ENCODE measurements at places on chromosomes 4 and X.

DNA sequence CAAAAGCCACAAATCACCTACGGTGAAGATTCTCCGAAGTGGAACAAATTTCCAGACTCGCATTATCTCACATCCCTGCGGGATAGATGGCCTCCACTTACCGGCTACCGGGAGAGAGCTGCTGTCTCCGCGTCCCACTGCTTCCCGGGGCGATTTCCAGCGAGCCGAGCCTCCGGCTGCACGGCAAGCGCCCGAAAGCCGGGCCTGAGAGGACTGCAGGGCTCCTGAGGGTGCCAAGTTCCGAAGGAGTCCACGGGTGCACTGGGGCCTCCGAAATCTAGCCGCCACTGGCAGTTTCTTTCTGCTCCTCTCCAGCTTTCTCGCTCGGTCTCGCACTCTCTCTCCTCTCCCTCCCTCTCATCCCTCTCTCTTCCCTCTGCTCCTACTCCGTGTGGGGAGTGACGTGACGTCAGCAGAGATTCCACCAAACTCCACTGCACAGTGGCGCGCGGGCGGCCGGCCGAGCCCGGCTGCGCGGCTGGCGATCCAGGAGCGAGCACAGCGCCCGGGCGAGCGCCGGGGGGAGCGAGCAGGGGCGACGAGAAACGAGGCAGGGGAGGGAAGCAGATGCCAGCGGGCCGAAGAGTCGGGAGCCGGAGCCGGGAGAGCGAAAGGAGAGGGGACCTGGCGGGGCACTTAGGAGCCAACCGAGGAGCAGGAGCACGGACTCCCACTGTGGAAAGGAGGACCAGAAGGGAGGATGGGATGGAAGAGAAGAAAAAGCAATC is 14.0 kb upstream of the PITX2 start:
- no peak for DNase-seq

GRCh38 chrX:130079824-130080406 is 30.4 kb downstream of the ELF4 start:
- no peak for DNase-seq

DNA sequence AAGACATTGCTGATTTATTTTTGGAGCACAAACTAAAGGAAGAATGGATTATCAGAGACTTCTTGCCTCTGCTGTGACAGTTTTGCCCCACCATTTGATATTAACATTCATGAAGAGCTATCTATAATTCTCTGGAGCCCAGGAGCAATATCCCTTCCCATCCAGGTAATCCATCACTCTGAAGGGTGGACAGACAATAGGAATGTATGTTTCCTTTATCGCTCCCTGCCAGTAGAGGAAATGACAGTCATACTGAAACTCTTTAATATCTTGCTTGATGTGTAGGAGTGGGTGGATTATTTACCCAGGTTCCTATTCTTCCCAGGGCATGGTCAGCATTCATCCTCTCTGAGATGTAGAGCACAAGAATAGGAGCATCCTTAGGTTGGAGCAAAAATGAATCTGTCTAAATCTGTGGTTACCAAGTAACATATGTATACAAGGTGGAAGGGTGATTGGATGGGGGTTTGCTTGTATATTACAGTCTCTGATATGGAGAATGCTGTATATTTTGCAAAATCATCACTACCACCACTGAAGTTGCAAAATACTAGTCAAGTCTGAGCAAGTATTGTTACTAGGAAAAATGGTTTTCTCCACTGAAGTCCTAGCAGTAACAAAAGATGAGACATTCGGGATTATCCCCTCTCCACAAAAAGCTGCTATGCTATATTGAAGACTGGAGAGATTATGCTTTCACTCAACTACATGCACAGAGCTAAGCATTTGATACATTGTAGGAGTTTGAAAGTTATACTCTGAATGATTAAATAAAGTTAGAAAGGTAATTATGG is 151.6 kb downstream of the CBLL2 start:
- no peak for DNase-seq

DNA sequence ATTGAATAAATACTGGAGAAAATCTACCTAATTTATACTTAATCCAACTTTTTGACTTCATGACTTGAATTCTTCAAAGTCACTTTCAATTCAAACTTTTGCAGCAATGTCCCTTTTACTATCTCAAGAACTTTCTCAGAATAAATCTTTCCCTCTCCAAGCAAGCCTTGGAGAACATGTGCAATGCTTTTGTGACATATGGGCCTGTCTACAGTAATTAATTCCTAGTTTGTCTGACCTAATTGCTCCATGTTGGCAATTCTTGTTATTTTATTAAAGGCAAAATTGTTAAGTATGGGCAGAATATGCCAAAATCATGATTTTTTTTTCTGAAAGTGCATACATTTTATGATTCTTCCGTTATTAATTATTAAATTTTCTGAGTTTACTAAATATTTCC is 1115.3 kb downstream of the PDHA2 start:
- no peak for DNase-seq

DNA sequence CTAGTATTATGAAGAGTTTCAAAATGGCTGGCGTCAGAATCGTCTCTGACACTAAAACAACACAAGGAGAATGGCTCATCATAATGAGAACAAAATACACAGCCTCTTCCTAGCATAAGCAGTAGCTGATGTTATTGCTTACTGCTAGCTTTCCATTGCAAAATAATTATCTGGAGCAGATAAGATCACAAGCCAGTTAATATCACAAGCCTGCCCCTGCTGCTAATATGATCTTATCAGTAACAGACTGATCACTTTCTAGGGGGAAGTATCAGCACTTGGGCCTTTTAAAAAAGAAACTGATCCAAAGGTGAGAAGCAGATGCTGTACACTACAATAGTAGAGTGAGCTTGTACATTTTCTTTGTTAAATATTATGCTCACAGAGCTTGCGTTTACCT is 554.8 kb upstream of the PABPC4L start:
- DNase-seq: no peak

DNA sequence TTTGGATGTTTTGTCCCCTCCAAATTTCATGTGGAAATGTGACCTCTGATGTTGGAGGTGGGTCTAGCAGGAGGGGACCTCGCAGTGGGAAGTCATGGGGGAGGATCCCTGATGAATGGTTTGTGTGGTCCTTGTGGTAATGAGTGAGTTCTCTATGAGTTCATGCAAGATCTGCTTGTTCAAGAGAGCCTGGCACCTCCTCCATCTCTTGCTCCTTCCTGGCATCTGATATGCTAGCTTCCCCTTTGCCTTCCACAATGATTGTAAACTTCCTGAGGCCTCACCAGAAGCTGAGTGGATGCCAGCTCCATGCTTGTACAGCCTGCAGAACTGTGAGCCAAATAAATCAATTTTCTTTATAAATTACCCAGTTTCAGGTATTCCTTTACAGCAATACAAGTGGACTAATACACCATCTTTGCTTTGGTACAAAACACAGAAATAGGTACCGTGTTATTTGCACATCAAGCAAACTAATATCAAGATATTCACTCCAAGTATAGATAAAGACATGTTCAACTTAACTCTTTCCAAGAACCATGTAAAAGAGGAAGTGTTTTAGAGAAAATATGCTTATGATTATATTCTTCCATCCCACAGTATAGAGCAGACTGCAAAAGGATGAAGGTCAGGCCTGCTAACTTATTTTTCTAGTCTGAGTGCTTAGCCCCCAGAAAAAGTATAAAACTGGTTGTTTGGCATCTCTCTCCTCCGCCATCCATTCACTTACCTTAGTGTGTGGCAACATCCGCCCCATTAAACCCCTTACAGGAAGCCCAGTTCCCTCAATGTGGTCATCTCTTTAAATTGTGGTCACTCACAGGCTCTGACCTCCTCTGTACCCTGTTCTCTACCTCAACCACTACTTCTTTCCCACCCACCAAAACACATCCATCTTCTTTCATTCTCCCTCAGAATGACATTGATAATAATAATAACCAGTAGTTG is 6.7 kb downstream of the ARAP2 start:
- DNase-seq: no peak

- DNase-seq: no peak
Observed at GRCh38 chr4:147851135-147851534, 119.2 kb downstream of the ARHGAP10 start.
